ENCODE measurements at places on chromosomes 6 and 20.

DNA sequence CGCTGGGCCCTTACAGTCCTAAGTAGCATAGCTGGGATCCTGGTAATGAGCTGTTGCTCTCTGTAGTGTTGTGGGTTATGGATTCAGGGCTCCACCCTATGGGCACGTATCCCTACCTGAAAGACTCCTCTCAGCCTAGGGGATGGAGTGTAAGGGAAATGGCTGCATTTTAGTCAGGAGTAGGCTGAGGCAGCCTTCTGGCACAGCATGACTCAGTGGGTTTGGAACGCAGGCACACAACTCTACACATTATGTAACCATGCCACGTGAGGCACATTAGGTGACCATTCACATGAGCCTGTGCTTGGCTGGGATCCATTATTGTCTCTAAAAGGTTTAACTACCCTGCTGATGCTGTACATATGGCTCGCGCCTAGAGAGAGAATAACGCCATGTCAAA lies 27.8 kb downstream of the HDDC2 start:
- DNase-seq: no peak

- no peak for DNase-seq
Measured at GRCh38 chr20:51931371-51931781, 129.1 kb upstream of the SALL4 start.

DNA sequence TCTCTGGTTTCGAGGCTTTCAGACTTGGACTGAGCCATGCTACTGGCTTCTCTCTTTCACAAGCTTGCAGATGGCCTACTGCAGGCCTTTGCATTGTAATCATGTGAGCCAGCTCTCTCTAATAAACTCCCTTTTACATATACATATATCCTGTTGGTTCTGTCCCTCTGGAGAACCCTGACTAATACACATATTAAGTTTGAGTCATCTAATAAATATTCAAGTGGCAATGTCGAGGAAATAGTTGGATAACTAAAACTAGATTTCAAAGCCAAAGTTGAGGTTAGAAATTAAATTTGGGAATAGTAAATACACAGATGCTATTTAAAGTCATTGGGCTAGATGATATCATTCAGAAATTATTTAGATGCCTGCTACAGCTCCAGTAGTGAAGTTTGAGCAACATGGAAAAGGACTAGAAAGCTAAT lies 1343.4 kb downstream of the GRIK2 start:
- DNase-seq: no peak

GRCh38 chr20:10936786-10937185 lies 263.0 kb upstream of the JAG1 start:
- no peak for DNase-seq

DNA sequence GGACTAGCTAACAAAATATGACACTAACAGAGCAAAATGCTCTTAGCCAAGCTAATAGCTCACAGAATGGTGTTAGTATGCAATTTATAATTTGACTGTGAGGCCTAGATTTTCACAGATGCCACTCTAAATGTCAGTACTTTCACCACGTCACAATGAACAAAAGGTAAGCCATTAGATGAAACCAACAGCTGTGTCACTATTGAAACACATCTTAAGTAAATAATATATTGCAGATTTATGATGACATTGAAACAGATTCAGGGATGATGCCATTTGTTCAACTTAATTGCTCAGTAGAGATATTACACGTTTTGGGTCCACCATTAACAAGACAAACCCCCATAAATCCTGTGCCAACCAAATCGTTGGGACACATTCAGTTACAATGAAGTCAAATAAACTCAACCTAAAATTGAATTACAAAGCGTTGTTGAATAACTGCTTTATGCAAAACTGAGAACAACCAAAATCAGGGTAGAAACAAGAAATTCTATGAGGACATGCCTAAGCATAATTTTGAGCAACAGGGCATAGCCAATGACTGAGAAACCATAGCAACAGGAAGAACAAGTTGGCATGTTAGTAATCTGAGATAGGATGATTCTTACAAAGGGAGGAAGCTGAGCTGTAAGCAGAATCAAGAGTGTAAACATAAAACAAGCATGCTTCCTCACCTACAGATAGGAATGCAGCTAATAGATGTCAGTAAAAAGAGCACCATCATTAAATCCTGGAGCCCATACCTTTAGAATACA lies 85.6 kb upstream of the KHDRBS2 start:
- no peak for DNase-seq

GRCh38 chr6:88490908-88491264 lies 324.7 kb upstream of the CNR1 start:
- DNase-seq: no peak
